ENCODE measurements at places on chromosomes 4 and X.

DNA sequence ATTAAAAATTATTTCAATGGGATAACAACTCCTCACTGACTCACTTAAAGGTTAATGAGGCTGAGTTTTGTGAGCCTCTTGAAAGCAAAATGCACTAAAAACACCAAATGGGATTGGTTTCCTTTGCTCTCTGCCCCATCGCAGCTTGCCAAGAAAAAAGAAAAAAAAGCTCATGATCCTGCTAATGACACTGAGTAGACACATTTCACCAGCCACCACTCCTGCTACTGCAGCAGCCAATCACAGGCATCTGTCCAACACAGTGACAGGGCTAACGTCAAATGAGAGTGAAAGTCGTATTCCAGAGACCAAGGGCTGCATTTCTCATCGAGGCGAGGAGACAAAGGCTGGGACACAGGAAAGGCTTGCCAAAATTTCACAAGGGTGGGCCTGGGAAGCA, 5.2 kb downstream of the APBB2 start:
- no peak for DNase-seq

- DNase-seq = no peak
Measured at GRCh38 chrX:10259716-10260115, 102.9 kb downstream of the CLCN4 start.

DNA sequence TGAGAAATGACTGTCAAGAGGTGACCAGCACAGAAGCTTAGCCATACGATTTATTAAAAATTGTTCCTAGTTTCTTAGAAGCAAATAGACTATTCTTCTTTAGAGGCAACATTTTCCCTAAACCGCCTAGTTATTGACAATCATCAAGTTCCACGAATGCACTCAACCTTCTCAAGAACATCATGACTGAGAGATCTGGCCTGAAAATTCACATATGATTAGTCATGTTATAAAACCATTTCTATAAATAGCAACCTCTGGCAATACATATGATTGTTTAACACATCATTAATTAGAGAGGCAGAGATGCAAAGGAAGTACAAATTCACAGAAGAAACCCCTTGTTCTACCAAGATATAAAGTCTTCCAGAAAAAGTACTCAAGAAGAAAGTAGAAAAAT, 6.7 kb downstream of the NUP62CL start:
- DNase-seq = no peak

DNA sequence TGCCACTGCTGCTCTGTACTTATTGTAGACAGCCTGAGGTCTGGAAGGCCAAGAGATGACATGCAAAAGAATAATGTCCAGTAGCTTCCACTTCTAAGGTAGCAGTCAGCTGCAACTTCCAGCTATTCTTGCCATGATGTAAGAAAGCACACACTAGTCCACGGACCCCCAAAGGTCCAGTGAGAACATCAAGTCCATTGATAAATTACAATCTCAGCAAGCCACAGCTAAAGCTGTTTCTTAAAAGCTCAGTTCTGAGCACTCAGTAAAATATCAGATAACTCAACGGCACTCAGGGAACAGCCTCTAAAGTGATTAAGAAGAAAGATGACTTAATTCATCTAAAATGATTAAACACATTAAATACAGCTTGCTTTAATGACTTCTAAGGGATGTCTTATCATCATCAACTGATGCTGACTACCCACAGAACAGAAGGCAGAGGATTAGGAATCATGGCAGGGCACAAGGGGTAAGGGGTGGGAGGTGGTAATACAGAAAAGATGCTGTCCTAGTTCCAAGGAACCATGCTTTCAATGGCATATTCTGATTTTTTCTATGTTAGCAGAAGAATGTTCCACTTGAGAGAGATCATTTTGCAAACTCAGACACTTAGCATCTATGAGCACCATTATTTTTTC, 99.1 kb upstream of the CBR4 start:
- no peak for DNase-seq

DNA sequence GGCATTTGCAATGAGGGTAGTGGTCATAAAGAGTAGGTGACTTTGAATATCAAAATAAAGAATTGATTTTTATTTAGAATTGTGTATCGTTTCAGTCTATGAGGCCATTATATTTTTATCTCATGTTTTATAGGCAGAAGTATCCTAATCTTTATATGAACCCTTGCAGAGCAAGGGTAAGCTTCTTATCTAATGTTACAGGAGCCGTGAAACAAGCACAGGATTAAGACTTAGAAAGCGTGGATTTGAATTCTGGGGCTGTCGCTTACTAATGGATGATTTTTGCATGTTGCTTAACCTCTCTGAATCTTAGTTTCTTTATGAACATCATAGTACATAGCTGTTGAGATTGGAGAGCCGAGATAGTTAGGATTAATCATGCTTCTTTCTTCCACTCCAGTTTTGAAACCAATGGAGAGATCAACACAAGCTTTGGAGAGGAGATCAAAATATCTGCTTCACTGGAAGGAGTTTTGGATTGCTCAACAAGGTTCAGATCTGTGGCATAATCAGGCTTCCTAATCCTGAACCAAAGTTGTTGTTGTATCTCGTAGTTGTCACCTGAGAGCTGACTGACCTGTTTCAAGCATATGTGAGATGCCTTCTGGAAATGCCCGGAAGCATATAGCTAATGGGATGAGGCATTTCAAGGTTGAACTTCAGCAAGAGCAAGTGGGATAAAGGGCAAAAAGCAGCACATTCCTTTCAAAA, 166.9 kb upstream of the GK2 start:
- DNase-seq = no peak

DNA sequence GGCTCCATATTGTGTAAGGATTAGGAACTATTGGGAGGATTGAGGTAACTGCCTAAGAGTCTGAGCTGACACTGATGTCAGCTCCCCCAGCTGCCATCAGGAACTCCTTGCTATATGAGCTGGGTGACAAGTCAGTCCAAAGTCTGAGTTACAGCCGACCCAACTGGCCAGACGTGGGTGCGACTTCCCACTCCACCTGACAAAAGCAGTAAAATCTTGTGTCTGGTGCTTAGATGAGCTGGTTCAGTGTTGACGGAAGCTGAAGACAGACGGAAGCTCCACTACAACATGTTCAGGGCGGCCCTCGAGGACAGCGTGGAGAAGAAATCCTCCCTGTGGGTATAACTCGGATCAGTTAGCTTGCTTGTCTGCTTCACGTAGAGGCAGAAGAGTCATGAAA, 22.8 kb upstream of the NAT8L start:
- no peak for DNase-seq

DNA sequence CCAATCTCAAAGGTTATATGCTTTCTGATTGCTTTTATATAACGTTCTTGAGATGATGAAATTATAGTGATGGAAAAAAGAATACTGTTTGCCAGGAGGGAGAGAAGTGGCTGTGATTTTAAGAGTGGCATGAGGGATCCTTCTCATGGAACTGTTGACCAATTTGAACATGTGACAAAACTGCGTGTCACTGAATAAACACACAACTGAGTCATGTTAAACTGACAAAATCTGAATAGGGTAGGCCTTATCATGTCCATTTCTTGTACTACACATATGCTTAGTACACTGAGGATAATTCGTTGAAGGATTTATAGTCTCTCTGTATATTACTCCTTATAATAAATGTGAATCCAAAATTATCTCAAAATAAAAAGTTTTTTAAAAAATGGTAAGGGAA, 22.2 kb upstream of the HSPA4L start:
- no peak for DNase-seq

GRCh38 chrX:132968296-132968949, 10.0 kb upstream of the HS6ST2 start:
- no peak for DNase-seq

DNA sequence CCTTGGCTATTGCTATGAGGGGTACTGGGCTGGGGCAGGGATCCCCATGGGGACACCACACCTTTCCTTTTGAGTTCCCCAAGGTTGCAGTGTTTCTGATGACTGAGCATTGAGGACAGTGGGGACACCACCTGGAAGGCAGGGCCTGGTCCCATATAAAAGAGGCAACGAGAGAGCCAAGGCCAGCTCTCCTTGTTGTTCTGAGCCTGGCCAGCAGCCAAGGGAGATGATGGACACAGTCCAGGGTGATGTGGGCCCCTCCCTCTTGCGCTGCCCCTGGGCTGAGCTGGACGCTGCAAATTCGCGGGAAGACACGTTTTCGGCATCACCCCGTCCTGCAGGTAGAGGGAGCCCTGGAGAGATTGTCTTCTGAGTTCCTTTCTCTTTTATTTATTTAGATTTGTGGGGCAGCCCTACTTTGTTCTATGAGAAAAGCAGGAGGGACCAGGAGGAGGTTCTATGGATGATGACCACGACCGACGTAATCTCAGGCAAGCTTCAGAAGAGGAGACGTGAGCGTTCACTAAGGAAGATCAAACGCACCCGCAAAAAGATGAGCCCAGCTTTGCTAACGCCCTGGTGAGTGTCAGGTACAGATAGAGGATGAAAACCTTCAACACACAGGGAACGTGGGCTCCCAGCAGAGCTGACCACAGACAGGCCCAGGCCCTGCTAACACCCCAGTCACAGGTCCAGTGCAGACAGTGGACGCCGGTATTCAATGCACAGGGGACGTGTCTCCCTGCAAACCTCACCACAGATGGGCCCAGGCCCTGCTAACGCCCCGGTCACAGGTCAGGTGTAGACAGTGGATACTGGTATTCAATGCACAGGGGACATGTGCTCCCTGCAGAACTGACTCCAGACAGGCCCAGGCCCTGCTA, 97.4 kb downstream of the SHOX start:
- no peak for DNase-seq

DNA sequence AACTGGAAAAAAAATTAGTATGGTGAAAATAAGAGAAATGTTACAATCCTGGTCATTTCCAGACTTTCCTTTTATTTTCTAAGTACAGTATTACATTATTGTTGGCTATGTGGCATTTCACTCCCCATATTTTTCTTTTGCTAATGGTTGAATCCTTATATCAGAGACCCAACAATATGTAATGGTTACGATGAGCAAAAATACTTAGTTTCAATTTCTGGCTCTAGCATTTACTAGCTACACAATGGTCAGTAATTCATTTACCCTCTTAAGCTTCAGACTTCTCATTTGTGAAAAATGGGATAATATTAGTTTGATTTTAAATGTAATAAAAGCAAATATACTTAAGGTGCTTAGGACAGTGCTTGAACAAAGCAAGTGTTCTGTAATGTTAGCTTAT, 942.9 kb upstream of the PABPC4L start:
- no peak for DNase-seq

DNA sequence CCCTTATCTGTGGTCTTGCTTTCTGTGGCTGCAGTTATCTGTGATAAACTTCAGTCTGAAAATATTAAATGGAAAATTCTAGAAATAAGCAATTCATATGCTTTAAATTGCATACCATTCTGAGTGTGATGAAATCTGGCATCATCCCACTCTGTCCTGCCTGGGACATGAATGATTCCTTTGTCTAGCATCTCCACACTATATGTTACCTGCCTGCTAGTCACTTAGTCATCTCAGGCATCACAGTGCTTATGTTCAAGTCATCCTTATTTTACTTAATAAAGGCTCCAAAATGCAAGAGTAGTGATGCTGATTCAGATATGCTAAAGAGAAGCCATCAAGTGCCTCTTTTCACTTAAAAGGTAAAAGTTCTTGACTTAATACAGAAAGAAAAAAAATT, 14.3 kb upstream of the RAB9B start:
- no peak for DNase-seq

- peak; percentile 56 for DNase-seq
Measured at GRCh38 chrX:2500091-2500802, 529 bp downstream of the DHRSX start.

DNA sequence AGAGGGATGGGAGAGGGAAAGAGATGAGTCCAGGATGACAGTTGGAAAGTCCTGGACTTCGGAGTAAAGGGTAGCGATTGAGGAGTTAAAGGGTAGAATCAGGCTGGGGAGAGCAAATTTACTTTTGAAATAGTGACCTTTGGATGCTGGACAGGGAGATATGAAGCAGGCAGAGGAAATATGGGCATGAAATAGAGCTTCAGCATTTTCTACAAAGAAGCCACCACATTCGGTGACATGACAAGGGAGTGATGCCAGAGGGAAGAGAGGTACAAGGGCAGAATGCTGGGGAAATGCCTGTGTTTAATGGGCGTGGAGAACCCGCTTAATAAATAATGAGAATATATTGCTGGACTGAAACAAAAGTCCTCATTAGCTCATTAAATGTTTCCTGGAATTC, 92.7 kb downstream of the TBL1X start:
- no peak for DNase-seq

DNA sequence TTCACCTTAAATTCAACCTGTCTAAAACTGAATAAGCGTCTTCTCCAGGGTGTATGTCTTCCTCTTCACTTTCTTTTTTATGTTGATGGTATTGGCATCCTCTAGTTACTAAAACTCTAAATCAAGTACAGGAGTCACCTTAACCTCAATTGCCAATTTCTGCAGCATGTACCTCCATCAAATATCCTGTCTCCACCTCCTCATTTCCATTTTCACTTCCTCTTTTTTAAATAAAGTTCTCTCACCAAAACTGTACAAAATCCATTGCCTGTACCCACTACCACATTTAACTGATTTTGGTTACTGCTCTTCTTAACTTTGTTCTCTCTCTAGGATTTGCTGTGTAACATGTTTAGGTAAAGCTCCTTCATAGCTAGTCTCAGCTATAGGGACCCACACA, 9.2 kb upstream of the NPFFR2 start:
- no peak for DNase-seq

- no peak for DNase-seq
Measured at GRCh38 chr4:77450006-77450405, 155.6 kb upstream of the CXCL13 start.

GRCh38 chr4:167424341-167425256, 190.3 kb upstream of the SPOCK3 start:
- no peak for DNase-seq

DNA sequence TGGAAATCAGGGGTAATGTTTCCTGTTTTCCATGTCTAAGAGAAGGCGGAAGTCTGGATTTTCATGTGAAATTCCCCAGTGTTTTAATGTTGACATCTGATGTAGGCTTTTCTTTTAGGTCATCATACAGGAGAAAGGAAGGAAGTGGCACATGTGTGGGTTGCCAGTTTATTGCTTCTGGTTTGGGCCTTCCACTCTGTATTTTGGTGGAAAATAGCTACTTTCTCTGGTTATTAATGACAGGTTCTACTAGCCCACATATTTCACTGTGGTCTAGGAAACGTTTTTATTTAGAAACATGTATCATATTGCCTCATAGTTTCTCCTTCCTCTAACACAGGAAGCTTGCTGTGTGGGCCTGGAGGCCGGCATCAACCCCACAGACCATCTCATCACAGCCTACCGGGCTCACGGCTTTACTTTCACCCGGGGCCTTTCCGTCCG, 7.2 kb downstream of the PDHA1 start:
- no peak for DNase-seq

- no peak for DNase-seq
Measured at GRCh38 chrX:41312786-41313185, 21.2 kb upstream of the DDX3X start.

DNA sequence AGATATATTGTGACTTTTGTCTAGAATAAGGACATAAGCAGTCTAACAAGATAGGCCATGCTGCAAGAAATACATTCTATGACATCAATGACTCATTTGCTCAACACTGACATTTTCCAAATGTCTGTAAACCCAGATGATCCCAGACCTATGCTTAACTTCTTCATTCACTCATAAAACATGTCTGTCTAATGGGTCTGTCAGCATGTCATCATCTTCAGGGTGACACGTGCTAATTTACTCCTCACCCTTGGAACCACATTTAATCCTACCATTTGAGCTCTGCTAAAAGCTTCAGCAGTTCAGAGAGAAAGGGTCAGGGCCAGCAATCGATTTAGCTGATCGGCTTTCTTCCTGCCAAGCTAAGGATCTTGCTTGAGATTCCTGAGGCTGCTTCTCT, 109.4 kb upstream of the MAP3K15 start:
- no peak for DNase-seq

- DNase-seq = no peak
Measured at GRCh38 chr4:76709772-76710090, 188.2 kb downstream of the SOWAHB start.

GRCh38 chr4:171812333-171812664, 905 bp upstream of the GALNTL6 start:
- no peak for DNase-seq
